Daoy (cell line): ENCODE measurements at places on chromosomes 3 and 15. TPM values are rescaled to one million over a fixed set of nuclear protein-coding genes. Genes with fewer than 3 reads are reported as not detected.

Gene HGD
- not detected in 2 replicates for total RNA-seq

Gene ISLR2
- total RNA-seq, result not detected in 2 replicates

- DNase-seq, result peak; percentile 50
Measured at GRCh38 chr15:41949401-41950126, 22.8 kb downstream of the EHD4 start.

GRCh38 chr3:195255176-195255500 lies 15.8 kb downstream of the XXYLT1 start:
- DNase-seq, result no peak

GRCh38 chr3:127662001-127662469 lies 10.7 kb upstream of the ABTB1 start:
- DNase-seq, result no peak

Gene TPRG1
- 0.54 and 0.69 TPM in 2 replicates for total RNA-seq

DNA sequence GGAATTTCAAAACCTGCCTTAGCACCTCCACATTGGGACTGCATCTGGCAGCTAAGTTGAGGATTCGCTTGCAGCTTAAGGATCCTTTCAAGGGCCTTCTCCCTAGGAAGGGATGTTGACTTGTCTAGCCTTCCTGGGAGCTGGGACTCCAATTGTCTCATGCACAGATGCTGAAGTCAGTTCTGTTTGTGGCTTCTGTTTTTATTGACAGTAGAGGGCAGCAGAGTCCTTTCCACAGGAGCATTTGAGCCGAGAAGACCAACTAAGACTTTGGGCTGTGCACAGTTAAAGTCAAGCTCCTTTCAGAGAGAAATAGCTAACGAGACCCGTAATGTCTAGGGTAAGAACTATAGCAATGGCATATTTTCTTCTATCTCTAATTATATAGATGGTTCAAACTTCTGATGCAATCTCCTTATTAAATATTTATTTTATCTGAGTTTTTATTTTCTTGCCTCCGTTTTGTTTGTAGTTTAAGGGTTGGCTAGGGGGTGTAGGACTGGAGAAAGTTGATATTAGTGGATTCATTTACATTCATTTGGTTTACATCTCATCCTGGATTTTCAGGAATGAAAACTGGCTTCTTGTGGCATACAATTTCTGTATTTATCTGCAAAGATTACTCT lies 59.7 kb upstream of the KBTBD8 start:
- DNase-seq, result peak; percentile 15

DNA sequence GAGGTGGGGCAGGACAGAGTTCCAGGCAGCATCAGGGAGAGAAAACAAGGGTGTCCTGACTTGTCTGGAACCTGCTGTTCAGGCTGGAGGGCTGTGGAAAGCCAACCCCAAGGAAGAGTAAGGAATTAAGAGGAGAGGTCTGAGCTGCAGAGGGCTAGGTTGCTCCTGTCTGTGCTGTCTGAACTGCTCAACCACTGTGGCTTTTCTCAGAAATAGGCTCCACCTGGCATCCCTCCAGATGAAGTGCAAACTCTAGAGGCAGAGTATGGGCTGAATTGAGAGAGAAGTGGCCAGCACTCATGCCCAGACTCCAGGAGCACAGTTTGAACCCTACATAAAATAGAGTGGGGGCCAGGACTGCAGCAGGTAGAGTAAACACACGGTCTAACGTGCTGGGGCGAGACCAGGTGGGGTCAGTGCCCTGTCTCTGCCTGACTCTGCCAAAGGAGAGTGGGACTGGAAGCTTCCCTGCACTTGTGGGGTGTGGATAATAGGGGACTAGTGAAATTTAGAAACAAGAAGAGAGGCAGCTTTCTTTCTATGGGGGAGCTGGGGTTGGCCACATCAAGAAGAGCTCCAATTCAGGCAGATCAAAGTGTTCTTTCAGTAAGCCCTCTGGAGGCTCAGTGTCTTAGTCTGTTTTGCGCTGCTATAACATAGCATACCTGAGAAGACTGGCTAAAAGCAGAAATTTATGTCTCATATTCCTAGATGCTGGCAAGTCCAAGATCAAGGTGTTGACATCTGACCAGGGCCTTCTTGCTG lies 28.0 kb upstream of the MNS1 start:
- no peak for DNase-seq

GRCh38 chr15:72175186-72176044 lies 22.2 kb downstream of the GRAMD2A start:
- DNase-seq, result no peak

GRCh38 chr3:71010726-71011455 lies 572.6 kb downstream of the FOXP1 start:
- no peak for DNase-seq

- no peak for DNase-seq
Measured at GRCh38 chr15:83046558-83047127, 20.4 kb downstream of the BTBD1 start.

DNA sequence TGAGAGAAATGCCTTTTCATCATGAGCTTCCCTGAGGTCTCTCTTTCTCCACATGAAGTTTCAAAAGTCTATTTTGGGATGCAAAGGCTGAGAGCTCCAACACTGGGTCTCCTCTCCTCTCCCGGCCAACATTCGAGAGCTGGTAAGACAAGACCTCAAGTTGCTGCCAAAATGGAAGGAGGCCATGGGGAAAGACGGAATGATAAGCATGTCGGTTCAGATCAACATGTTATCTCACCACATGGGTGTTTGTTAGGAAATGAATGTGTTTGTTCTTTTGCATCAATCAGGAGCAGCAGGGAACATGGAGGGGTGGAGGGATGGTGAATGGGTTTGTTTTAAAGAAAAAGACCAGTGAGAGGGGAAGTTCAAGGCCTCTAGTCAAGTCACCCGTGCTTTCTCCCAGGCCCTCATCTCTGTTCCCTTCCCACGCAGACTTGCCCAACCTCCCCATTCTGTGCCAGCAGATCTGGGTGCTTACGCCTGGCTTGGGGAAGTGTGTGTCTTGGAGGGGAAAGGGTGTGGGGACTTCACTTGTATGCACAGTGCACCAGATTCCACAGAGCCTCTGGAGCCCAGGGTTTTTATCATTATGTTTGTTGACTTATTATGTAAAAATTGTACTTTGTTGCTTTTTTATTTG lies 23.5 kb upstream of the ATP10A start:
- no peak for DNase-seq

Gene PRSS50
- not detected in 2 replicates for total RNA-seq

DNA sequence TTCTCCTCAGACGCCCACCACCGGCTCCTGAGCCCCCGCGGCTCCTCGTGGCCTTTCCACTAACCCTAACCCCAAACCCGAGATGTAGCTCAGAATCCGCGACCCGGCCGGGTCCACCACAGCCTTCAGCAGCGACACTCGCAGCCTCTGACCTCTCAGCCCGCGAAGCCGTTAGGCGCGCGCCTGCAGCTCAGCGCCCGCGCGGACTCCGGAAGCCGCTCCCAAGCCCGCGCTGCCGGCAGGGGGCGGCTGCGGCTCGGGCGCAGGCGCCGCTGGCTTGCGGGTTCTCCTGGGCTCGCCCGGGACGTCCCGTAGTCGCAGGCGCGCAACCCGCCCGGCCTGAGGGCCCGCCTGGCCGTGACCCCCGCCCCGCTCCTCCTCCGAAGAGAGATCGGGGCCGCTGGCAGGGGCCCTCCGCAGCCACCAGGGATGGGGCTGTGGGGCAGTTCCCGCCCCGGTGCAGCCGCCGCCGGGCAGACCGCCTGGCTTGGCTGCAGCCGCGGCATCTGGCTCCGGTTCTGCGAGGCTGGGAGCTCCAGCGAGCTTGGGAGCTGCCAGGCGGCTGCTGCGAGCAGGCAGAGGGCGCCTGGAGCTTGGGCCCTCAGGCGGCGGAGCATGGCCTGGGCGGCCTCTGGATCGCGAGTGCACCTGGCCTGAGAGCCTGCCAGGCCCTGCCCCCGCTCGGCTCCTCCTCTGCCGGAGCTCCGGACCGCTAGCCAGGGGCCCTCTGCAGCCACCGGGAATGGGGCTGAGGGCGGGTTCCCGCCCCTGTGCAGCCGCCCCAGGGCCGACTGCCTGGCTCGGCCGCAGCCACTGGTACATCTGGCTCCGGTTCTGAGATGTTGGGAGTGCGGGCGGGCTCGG lies 120.7 kb downstream of the LMLN start:
- DNase-seq, result peak; percentile 87

- no peak for DNase-seq
Measured at GRCh38 chr15:53159458-53159857, 369.3 kb upstream of the ONECUT1 start.

DNA sequence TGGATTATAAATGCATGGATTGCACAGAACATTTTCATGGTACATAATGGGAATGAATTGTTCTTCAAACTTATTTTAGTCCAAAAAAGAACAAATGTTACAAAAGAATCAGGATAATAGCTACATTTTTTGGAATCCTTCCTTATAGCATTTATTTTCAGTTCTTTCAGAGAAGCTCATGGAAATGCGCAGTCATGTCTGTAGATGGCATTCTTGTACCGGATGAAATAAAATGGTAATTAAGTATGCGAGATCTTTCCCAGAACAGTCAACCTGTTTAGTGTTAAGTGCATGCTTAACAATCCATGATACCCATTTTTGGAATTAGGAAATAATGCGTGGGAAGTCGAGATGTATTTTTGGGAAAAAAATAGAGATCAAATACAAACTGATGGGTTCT lies 38.2 kb upstream of the GOLGA8B start:
- peak; percentile 21 for DNase-seq

GRCh38 chr15:51876169-51876568 lies 46.7 kb downstream of the TMOD3 start:
- DNase-seq, result no peak

Gene PYDC2
- not detected in 2 replicates for total RNA-seq

DNA sequence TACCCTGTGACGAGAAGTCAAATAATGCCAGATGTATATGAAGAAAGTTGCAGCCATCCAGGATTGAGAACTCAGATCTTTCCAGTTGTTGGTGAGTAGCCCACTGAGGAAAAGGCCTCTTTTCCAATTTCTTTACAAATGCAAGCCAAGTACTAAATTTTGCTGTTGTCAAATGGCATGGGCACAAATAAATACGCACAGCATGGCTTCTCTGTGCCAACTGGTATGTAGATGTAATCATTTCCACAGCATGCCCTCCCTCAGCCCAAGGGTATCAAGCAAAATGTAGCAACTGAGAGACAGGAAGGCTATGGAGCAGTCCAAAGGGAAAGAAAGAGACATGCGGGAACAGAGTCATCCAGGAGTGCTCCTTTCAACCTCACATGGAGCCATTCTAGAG lies 105.4 kb downstream of the FGF12 start:
- DNase-seq, result no peak

DNA sequence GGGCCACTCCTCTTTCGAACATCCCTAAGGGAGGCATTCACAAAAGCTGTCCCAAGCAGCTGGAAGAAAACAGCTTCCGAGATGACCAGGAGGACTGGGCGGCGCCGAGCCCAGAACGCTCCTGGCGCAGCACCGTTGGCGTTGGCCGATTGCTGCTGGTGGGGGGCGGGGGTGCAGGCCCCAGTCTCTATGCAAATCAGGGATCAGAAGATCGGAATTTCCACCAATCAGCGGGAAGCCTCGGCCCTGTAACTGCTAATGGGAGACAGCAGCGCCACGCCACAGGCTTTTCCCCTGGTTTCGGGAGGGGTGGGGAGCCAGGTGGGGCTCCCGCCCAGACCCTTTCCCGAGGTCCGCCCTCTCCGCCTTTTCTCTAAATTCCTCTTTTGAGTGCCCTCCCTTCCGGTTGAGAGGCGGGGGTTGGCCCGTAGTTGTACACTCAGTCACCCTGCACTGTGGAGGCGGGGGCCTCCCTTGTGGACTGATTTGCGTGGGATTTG lies 27.0 kb downstream of the HMCES start:
- peak; percentile 84 for DNase-seq

Gene AEN
- 13.2 and 18.3 TPM in 2 replicates for total RNA-seq

DNA sequence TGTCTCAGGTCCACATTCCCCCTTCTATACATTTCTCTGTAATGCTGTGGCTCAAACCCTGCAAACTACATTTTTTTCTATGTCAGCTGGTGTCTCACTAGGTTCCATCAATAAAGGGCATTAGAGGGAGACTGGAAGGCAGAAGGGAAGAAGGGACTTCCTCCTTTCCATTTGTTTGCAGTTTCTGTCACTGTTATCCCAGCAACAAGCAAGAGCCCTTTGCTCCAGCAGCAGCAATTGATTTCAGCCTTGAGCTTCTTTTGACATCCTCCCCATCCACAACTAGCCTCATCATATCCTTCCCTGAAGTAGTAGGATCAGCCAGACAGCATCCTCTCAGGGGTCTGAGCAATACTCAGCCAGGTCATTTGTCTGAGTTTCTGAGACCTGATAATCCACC lies 5.3 kb upstream of the NCK1 start:
- no peak for DNase-seq

DNA sequence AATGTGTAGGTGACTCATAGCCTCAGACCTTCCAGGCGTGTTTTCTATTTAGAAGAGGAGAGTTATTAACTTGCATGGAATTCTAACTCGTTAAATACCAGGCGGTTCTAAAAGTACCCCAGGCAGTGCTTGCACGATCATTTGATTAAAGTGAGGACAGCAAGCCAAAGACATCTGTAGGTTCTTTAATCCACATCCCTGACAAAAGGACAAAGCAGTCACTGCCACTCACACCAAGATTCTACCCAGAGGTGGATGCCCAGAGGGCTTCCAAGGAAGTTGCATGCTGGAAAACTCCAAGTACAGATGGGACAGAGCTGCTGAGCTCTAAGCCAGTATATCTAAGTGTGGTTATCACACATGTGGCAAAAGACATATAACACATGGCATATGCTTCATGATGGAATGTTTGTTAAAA lies 372.1 kb downstream of the ROBO2 start:
- no peak for DNase-seq

DNA sequence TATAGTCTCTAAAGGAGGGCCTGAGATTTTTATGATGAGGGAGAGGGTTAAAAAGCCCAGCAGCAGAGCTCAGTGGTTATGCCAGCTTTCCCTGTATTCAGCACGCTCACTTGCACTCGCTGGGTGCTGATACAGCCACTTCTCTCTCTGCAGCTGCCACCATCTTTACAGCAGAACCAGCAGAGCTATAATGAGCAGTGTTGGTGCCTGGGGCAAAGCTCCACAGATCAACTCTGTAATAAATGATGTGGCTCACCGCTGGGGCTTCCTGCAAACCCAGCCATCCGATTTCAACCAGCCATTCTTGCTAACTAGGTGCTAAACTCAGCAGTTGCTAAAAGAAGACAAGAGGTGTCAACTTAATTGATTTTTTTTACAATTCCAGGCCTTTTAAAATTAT lies 48.0 kb downstream of the ARNT2 start:
- DNase-seq, result no peak

- no peak for DNase-seq
Measured at GRCh38 chr3:127988770-127989557, 63.3 kb upstream of the SEC61A1 start.

DNA sequence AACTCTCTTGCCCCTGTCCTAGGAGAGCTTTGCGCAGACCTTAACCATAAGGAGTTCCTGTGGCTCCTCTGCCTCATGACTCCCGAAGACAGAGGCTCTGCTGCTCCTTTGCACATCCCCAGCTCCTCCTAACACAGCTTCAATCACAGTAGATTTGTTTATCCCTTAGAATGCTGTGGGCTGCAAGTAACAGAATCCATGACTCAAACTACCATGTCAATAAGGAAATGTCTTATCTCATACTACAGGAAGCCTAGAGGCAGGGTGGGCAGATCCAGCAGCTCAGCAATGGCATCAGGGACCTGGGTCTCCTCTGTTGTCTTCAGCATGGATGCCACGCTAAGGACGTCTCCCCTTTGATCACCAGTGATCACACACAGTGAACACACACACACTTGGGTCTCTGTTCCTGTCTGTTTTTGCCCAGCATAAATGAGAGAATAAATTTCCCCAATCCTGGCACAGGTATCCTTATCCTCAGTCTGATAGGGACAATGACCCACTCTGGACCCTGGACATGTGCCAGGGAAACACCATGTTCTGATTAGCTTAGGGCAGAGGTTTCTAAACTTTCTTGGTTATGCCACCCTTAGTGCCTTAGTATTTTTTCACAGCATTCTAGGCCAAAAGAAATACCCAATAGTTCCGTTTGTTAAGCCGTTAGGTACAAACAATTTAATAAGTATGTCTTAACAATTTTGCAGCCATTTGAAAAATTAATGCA lies 46.1 kb upstream of the MRPS22 start:
- DNase-seq, result no peak
